T47D (cell line): ENCODE measurements at places on chromosomes 11 and 22.
A peak's percentile ranks its signal among the peaks of the same experiment; 100 is the strongest.

DNA sequence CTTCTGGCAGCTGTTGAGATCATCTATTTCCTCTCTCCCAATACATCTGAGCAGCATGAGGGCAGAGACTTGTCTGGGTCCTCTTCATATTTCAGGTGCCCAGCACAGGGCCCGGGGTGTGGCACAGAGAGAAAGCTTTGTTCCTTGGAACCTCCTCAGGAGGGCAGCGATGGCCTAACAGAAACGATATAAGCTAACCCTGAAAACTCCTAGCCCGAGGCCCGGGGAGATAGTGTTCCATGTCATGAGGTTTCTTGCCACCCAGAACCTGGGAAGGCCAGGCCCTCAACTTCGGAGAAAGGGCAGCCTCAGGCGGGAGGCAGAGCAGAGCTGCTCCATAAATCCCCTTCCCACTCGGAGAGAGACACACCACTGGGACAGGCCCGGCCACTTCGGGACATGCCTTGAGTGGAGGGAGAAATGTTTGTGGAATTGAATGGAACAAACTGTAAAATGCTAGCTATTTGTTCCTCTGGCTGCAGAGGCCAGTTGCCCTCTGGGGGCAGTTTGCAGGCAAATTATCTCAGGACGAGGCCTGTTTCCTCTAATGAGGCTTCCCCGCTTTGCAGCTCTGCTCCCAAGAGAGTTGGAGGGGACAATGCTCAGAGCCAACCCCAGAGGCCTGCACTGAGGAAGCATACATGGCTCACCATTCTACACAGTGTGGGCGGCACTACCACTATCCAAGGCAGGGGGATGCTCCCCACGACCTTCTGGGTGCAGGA lies 11.6 kb downstream of the ARRB1 start:
- DNase-seq: no peak

DNA sequence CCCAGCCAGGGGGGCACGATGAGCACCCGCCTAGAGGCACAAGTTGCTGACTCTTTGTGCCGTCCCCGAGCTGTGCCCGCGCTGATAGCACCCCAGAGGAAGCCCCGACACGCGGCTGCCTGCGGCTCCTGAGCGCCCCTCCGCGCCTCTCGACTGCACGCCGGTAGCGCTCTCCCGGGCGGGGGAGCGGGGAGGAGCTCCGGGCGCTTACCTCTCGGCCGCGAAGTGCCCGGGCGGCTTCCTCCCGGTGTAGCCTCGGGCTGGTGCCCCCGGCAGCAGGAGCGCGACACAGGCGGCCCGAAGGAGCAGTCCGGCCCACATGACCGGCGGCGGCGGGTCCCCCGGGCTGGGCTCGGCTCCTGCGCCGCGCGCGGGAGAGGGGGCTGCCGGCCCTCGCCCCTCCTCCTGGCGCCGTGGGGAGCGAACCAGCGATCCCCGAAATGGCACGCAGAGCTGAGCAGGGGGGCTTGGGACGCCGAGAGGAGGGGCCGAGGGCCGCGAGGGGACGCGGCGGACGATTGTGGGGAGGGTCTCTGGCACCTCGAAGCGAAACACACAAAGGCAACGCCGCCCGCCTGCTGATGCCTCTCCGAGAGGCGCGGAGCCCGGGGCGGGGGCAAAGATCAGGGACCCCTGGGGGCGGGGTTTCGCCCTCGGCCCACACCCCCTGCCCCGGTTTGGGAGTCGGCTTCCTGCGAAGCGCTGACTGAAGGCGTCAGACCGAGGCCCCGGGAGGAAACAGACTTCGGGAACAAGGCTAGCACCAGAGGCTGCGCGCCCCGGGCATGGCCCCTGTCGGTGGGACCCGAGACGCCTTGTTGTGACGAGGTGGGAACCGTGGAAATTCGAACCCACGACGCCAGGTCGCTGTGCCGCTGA lies at the start of gene VWCE:
VWCE (minus strand) TSS at position 600 of the 879 bp plus-strand sequence; CDS start at position 321, 279 bp downstream.
- DNase-seq: no peak

DNA sequence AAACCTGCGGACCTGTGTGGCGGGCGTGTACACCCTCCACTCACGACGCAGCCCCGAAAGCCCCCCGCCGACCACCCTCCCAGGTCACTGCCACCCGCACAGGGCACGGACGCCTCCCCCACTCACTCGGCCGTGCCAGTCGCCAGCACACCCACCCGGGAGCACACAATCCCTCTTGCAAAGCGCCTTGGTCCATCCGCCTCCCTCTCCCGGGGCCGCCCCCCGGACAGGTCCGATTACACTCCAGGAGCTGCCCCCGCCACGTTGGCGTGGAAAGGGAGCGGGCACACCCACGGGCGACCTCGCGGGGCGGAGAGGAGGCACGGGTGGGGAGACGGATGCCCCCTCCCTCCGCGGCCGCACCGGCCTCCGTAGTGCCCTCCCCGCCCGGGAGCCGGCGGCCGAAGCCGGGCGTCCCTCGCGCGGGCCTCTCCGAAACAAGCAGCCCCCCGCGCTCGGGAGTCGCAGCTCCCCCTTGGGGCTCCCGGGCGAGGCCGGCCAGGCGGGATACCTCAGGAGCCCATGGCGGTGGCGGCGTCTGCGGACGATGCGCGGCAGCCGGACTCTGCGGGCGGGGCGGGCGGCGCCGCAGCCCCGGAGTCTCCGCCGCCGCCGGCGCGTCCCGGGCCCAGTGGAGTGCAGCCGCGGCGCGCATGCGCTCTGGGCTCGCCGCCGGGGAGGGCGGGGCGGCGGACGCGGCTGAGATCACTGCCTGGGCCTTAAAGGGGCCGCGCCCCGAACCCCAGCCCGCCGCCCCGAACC lies at the start of gene TMEM184B:
TMEM184B (minus strand) TSS at position 638 of the 762 bp plus-strand sequence. CDS start 25,049 bp downstream, outside the sequence.
- DNase-seq: peak; percentile 60

GRCh38 chr11:92852229-92852628 lies 117.2 kb upstream of the MTNR1B start:
- no peak for DNase-seq

DNA sequence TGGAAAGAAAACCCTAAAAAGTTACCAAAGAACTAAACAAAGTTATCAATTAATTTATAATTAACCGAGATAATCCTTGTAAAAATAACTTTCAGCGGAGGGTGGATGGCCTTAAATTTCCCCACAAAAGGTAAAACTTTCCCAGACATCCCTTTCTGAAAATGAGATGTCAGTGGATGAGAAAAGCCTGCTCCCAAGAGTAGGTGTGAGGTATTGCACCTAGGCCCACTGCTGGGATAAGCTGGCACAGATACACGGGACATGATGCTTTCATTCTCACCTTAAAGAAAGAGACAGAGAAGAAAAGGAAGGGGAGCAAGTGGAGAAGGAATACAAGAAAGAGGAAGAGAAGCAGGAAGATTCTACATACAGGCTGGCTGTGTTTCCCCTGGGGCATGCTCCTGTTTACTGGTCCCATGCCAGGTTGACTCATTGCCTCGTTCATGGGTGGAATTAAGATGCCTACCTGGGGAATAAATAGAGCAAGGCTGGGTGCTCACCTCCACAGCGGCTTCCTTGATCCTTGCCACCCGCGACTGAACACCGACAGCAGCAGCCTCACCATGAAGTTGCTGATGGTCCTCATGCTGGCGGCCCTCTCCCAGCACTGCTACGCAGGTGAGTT lies at the start of gene SCGB2A2:
SCGB2A2 (plus strand) TSS at position 505 of the 625 bp plus-strand sequence; CDS start at position 564, 59 bp downstream.
- DNase-seq: peak; percentile 58

DNA sequence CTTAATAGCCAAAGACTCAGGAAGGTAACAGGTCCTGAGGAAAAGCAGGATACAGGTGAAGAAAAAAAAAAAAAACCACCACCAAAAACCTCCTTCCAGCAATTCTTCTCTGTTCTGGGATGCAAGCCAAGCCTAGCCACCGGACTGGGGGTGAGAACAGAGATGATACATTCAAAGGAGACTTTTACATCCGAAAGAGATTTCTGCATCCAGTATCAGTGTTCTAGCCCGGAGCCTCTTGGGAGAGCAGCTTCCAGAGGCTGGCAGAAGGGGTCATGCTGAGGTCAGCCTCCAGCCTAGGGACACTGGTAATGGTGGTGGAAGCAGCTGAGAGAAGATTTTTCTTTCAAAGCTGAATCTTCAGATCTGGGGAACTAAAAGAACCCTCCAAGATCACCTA lies 76.2 kb downstream of the KCNC1 start:
- DNase-seq: peak; percentile 19

GRCh38 chr11:64078284-64078683 lies 42.6 kb downstream of the FLRT1 start:
- DNase-seq: no peak

GRCh38 chr11:93573184-93573583 lies 30.0 kb upstream of the SMCO4 start:
- no peak for DNase-seq

GRCh38 chr22:39215426-39216142 lies 29.2 kb downstream of the PDGFB start:
- no peak for DNase-seq

- DNase-seq: no peak
Observed at GRCh38 chr11:15107730-15108515, 6.8 kb upstream of the INSC start.

DNA sequence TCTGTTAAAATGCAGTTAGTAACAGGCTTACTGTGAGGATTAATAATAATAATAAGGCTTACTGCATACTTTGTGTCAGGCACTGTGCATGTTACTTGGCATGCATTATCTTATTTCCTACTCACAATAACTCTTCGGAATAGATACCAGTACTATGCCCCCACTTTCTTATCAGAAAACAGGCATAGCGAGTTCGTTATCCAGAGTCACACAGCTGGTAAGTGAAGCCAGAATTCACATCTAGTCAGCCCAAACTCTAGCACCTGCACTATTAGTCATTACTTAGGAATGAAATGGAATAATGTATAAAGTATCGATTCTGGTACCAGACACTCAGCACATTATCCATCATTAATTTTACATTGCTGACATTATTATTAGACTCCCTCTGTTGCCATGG lies 155.7 kb upstream of the BLID start:
- no peak for DNase-seq

GRCh38 chr22:37500745-37501609 lies 14.8 kb upstream of the MFNG start:
- no peak for DNase-seq

- DNase-seq: no peak
Observed at GRCh38 chr11:91350931-91351330, 873.7 kb upstream of the FAT3 start.

DNA sequence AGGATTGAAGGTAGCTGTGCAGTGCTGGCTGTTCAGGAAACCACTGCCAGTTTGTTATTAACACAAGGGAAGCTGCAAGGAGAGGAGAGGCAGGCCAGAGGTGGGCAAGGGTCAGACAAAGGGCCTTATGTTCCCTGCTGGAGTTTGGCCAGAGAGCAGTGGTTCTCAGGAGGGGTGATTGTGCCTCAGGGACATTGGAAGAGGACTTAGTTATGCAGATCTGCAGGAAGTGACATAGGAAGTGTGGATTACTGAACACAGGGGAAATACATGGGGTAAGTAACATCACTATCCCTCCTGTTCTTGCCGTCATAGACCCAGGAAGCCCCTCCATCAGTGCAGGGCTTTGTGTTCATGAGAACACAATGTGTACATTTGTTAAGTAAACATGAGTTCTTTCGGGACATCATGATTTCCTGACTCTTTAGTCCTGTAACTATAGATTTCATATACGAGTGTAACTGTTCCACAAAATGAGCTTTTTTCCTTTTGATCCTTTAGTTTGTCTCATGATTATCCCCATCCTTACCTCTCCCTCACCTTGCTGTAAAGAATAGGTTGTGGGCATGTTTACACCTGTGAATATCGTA lies 5.9 kb downstream of the SRRD start:
- DNase-seq: no peak

GRCh38 chr11:110797453-110797852 lies 85.2 kb upstream of the ARHGAP20 start:
- no peak for DNase-seq

DNA sequence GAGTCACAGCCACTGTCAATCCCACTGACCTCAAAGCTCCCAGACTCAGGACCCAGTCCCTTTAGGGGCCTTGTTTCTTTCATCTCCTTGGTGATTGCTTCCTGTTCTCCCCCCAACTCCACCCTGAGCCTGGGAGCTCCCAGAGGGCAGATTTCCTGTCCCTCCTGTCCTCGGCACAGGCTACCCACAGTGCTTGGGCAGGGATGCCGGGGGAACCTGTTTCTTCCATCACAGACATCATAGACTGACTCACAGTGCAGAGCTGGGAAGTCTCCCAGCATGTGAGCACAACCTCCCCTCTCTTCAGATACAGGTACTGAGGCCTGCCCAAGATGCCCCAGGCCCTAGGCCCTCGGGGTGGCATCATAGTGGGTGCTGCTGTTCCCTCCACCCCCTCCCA lies 16.6 kb downstream of the TRIM29 start:
- DNase-seq: peak; percentile 18

DNA sequence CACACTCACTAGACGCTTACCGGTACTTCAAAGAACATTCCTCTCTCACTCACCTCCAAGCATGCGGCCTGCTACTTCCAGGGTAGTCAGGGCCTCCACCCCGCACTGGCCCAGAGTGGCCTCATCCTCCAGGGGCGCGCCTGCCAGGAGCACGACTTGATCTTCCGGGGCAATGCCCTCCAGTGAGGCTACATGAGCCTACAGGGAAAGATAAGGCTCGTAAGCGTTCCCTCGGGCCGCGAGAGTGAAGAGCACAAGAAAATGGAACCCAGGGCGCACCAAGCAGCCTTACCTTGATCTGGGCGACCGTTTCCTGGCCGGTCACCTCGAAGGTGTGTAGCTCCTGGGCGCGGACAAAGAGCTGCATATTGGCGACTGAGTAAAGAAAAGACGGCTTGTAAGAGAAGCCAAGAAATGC lies 478 bp downstream of the FAU start:
- DNase-seq: no peak

GRCh38 chr22:21443735-21444421 lies 23.3 kb upstream of the TMEM191C start:
- no peak for DNase-seq

GRCh38 chr11:13277768-13278608 lies at the start of gene BMAL1:
BMAL1 (plus strand) TSS chr11:13277790; CDS start chr11:13354309, 76,519 bp downstream.
- peak; percentile 4 for DNase-seq

DNA sequence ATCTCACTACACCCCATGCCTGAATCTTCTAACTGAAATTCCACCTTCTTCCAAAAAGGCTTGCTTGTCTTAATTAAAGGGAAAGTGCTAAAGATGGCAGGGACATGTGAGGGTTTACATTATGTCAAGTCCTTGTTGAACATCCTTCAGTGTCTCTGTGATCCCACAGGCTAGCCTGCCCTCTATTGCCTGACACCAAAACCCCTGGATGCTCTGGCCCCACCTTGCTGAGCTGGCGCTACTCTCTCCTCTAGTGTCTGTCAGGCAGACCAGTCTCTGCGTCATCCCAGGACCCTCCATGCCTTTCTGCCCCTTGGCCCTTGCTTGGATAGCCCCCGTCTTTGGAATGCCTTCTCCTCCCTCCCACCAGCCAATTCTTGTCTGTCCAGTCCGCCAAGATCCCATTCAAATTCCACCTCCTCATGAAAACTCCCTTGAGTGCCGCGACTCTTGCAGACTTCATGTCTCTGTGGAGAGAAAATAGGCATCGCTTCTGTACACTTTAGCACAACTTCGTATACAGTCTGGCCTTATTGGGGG lies 69.3 kb downstream of the PKNOX2 start:
- DNase-seq: peak; percentile 30

DNA sequence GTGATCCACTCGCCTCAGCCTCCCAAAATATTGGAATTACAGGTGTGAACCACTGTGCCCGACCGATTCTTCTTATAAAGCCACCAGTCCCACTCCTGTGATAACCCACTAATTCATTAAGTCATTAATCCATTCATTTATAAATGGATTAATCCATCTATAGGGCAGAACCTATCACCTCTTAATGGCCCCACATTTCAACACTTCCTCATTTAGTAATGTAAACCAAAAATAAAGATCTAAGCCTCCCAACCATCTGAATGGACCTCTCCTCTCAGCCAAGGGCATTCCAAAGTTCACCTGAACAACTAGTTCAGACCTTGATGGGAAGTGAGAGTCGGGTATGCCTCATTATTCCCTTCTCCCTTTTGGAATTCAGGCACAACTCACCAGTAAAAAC lies 9.9 kb upstream of the MRPL11 start:
- DNase-seq: no peak

- DNase-seq: no peak
Observed at GRCh38 chr22:30865656-30866055, 102.9 kb downstream of the MORC2 start.
